ENCODE measurements at places on chromosomes 7 and 10. TPM values are rescaled to one million over a fixed set of nuclear protein-coding genes. Genes with fewer than 3 reads are reported as not detected.

DNA sequence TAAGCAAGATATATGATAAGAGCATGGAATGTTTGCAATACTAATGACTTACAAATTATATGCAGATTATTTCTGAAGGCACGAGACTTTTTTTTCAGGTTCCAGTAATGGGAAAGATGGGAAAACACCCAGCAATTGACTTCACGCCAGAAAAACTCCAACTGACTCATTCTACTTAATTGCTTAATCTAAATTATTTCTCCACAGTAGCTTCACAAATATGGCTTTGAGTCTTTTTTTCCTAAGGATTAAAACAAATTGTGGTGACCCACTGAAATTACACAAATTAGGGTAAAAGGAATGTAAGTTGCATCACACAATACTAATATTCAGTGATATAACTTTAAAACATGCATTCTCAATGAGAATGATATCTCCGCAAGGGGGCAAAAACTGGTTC, 138.7 kb downstream of the GNAI1 start:
- no peaks in the 10 kb centered on the region for H3K27me3 ChIP-seq
- DNase-seq = no peak
- no peaks in the 10 kb centered on the region for H3K36me3 ChIP-seq
- no peak overlapping the region for H3K27ac ChIP-seq

- no peak for DNase-seq
- H3K4me1 ChIP-seq = peaks cover 5% of the 10 kb centered on the region
- H3K36me3 ChIP-seq = no peaks in the 10 kb centered on the region
- H3K27ac ChIP-seq = no peak overlapping the region
- no peaks in the 10 kb centered on the region for H3K27me3 ChIP-seq
Measured at GRCh38 chr7:45684910-45685618, 110.9 kb downstream of the ADCY1 start.

DNA sequence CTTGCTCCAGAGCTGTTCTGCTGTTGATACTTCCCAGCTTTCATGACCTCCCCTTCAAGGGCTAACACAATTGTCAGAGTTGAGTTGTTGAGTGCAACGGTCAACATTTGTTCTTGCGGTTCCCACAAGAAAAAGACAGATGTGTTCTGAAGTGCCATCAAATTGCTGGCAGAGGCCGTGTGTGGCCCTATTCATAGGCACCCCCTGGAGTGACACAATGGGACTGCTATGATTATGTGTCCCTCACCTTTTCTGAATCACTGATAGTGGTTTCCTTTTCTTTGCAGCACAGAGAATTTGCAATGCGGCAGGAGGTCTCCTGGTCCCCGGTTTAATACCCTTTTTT, 5.8 kb upstream of the IGFBP1 start:
- no peaks in the 10 kb centered on the region for H3K4me1 ChIP-seq

- no peak overlapping the region for H3K4me3 ChIP-seq
- no peaks in the 10 kb centered on the region for H3K27me3 ChIP-seq
- H3K36me3 ChIP-seq = no peaks in the 10 kb centered on the region
- H3K4me1 ChIP-seq = no peaks in the 10 kb centered on the region
- DNase-seq = no peak
Measured at GRCh38 chr10:51832652-51833383, 133.4 kb upstream of the CSTF2T start.

DNA sequence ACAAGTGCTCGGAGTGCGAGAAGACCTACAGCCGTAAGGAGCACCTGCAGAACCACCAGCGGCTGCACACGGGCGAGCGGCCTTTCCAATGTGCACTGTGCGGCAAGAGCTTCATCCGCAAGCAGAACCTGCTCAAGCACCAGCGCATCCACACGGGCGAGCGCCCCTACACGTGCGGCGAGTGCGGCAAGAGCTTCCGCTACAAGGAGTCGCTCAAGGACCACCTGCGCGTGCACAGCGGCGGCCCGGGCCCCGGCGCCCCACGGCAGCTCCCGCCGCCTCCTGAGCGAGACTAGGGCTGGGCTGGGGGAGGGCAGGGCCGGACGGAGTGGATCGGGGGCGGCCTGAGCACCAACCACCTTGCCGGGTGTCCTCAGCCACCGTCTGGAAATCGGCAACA, 15.1 kb upstream of the ZNF212 start:
- H3K36me3 ChIP-seq = no peaks in the 10 kb centered on the region
- DNase-seq = no peak
- no peak overlapping the region for H3K4me3 ChIP-seq
- H3K4me1 ChIP-seq = no peaks in the 10 kb centered on the region
- no peaks in the 10 kb centered on the region for H3K27me3 ChIP-seq

- no peak for DNase-seq
- H3K4me1 ChIP-seq = peaks cover 15% of the 10 kb centered on the region
- peaks cover 23% of the 10 kb centered on the region for H3K27me3 ChIP-seq
- H3K4me3 ChIP-seq = no peak overlapping the region
- no peaks in the 10 kb centered on the region for H3K36me3 ChIP-seq
Measured at GRCh38 chr10:111081595-111081994, 4.8 kb downstream of the ADRA2A start.

GRCh38 chr7:80632819-80633218, 5.6 kb upstream of the CD36 start:
- peaks cover 63% of the 10 kb centered on the region for H3K4me1 ChIP-seq
- H3K36me3 ChIP-seq = no peaks in the 10 kb centered on the region
- no peak for DNase-seq
- H3K27me3 ChIP-seq = no peaks in the 10 kb centered on the region

DNA sequence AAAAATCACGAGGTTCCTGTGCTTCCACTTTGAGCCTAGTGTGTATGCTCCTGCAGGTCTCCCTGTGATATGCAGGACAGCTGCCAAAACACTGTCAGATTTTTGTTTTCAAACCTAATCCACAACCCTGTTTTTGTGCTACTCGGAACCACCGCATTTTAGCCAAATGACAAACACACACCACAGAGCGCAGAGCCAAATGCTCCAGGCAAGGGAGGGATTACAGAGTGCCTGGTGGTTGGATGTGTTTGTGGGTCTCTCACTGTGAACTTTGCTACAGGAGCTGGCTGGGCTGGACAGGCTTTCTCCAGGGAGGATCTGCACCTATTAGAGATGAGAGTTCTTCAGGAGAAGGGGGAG, 5.7 kb upstream of the RBM28 start:
- DNase-seq = no peak
- no peaks in the 10 kb centered on the region for H3K36me3 ChIP-seq
- no peak overlapping the region for H3K27ac ChIP-seq
- H3K4me3 ChIP-seq = no peak overlapping the region
- H3K4me1 ChIP-seq = peaks cover 17% of the 10 kb centered on the region
- peaks cover 19% of the 10 kb centered on the region for H3K27me3 ChIP-seq

DNA sequence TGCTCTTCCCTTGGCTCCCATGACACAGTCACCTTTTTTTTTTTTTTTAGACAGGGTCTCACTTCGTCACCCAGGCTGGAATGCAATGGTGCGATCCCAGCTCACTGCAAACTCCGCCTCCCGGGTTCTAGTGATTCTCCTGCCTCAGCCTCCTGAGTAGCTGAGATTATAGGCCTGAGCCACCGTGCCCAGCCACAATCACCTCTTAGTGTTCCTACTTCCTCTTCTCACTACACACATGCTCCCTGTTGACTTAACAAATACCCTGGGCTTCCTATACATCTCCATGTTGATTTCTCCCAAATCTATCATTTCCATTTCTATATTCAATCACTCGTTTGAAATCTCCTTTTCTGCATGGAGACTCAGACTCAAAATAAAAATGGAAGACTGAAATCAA, 91.7 kb downstream of the CUBN start:
- no peak for DNase-seq
- H3K4me3 ChIP-seq = no peak overlapping the region
- H3K27ac ChIP-seq = no peak overlapping the region
- H3K36me3 ChIP-seq = no peaks in the 10 kb centered on the region
- no peaks in the 10 kb centered on the region for H3K27me3 ChIP-seq
- H3K4me1 ChIP-seq = peaks cover 5% of the 10 kb centered on the region

DNA sequence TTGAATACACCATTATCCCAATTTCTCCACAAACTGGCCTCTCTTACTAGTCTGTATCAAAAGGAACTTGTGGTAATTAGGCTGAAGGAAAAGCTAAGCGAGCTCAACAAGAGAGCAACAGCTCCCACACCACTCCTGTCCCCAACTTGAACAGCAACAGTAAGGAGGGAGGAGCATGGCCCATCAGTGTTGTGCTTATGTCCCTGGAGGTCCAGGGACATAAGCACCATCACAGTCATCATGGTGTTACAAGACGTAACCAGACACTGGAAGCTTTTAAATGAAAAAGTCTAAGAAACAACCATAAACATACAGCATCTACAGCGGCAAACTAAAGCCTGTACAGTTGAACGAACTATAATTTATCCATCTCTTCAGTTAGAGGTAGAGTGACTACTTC, 989 bp downstream of the ERLIN1 start:
- H3K36me3 ChIP-seq = peaks cover under 1% of the 10 kb centered on the region
- peak overlapping the region; percentile 94 for H3K4me3 ChIP-seq
- peak; percentile 22 for DNase-seq
- H3K4me1 ChIP-seq = peaks cover 28% of the 10 kb centered on the region

GRCh38 chr10:127228195-127228787, 31.9 kb upstream of the INSYN2A start:
- DNase-seq = peak; percentile 61
- no peak overlapping the region for H3K4me3 ChIP-seq
- no peaks in the 10 kb centered on the region for H3K36me3 ChIP-seq
- no peaks in the 10 kb centered on the region for H3K4me1 ChIP-seq
- no peak overlapping the region for H3K27ac ChIP-seq

DNA sequence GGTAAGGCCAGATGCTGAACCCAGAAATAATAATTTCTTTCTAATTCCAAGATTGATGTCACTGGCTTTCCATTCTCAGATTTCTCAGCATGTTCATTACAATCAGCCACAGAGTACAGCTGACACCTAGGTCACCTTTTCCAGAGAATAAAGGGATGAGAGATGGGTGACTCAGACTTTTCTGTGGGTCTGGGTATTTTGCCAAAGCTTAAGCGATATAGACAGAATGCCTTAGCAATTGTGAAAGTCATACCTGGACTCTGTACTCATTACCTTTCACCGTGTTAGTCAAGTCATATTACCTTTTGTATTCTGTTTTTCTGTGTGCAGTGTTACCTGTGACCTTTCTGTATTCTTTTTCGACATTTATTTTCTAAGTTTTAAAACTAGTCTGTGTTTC, 10.6 kb upstream of the PRTFDC1 start:
- H3K36me3 ChIP-seq = no peaks in the 10 kb centered on the region
- H3K27ac ChIP-seq = no peak overlapping the region
- no peak overlapping the region for H3K4me3 ChIP-seq
- no peaks in the 10 kb centered on the region for H3K27me3 ChIP-seq
- H3K4me1 ChIP-seq = no peaks in the 10 kb centered on the region

DNA sequence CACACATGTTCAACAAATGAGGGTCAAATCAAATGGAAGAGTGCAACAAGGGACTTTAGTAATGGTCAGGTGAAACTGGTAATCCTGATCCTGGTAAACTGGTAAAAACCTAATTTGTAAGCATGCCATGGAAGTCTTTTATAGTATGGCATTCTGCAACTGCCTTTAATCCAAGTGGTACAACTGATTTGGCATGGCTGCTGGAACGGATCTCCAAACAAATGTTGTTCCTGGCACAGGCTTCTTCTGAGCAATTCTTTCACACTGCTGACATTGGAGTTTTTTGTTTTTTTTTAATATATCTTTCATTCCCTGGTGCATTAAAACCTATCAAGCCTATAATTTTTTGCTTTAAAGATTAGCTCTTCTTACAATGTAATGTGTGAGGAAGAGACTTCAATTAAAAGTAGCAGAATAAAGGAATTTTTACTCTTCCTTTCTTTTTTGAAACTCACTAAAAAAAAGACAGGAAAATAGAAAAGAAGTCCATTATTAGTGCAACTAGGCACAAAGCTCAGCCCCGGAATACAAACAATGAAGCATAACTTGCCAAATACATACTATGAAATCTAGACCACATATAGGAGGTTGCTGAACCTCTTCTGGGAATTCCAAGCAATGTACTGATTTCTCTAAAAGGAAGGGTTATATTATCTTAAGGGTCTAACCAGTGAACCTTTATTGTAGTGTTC, 79.3 kb upstream of the OIT3 start:
- H3K36me3 ChIP-seq = no peaks in the 10 kb centered on the region
- no peak for DNase-seq
- no peaks in the 10 kb centered on the region for H3K27me3 ChIP-seq
- H3K4me1 ChIP-seq = no peaks in the 10 kb centered on the region

GRCh38 chr10:78898341-78899097, 170.2 kb upstream of the ZMIZ1 start:
- H3K27me3 ChIP-seq = no peaks in the 10 kb centered on the region
- no peak for DNase-seq
- H3K27ac ChIP-seq = no peak overlapping the region
- no peak overlapping the region for H3K4me3 ChIP-seq
- H3K4me1 ChIP-seq = peaks cover 9% of the 10 kb centered on the region

DNA sequence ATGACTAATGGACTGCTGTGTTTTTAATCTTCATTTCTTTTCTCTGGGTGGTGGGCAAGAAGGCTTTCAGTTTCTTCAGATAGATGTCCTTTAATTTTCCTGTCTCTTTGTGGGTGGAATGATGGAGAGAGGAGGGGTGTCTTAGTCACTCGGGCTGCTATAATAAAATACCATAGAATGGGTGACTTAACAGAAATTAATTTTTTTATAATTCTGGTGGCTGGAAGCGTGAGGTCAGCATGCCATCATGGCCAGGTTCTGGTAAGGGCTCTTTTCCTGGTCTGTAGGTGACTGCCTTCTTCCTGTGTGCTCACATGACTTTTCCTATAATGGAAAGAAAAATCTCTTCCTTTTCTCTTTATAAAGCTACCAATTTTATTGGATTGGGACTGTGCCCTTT, 6.3 kb downstream of the RSBN1L start:
- H3K27ac ChIP-seq = no peak overlapping the region
- H3K27me3 ChIP-seq = no peaks in the 10 kb centered on the region
- H3K4me1 ChIP-seq = peaks cover 40% of the 10 kb centered on the region
- peaks cover 6% of the 10 kb centered on the region for H3K36me3 ChIP-seq
- no peak for DNase-seq

DNA sequence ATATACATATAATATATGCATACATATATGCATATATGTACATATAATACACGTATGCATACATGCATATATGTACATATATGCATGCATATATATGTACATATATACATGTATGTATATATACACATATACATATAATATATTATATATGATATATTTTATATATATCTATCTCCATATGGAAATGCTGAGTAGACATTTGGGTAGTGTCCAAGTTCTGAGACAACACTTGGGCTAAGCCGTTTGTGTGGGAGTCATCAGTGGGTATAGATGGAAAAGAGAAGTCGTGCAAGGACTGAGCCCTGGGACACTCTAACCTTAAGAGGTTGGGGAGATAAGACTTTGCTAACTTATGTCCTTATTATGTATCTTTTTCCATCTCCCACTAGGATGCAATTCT, 165.2 kb upstream of the PODXL start:
- no peaks in the 10 kb centered on the region for H3K4me1 ChIP-seq
- no peak for DNase-seq
- H3K27me3 ChIP-seq = no peaks in the 10 kb centered on the region

TUBAL3 gene
- 0.59 TPM for total RNA-seq

C1QL3 gene
- not detected for total RNA-seq

VIPR2 gene
- total RNA-seq = 0.74 TPM

OPN4 gene
- total RNA-seq = not detected

SNCG gene
- 24.7 TPM for total RNA-seq

ZNF804B gene
- total RNA-seq = not detected

OR13A1 gene
- total RNA-seq = not detected

BTBD16 gene
- not detected for total RNA-seq

COL26A1 gene
- 1.0 TPM for total RNA-seq
